ENCODE measurements at places on chromosomes 5 and 9. TPM values are rescaled to one million over a fixed set of nuclear protein-coding genes. Genes with fewer than 3 reads are reported as not detected.

DNA sequence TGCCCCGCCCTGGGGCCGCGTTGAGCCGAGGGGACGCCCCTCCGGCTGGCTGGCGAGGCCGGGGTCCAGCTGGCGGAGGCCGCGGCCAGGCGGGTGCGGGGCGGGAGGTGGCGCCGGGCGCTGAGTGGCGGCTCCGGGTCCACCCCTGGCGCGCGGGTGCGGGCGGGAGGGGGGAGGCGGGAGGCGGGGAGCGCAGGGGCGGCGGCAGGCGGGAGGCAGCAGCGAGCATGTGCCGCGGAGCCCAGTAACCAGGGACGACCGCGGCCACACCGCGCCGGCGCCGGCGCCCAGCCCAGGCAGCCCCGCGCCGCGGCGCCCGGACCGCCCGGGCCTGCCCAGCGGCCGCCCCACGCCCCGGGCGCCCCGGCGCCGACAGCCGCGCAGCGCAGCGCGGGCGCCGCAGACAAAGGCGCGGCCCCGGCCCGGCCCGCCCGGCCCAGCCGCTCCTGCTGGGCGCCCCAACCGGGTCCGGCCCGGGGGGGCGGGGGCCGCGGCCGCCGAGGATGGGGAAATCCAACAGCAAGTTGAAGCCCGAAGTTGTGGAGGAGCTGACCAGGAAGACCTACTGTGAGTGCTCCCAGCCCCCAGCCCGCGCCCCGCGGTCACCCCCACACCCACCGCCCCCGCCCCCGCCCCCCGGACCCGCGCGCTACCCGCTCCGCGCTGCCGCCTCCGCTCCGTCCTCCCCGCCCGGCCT lies at the start of gene NCS1:
NCS1 (plus strand) TSS at position 244 of the 697 bp plus-strand sequence; CDS start at position 504, 260 bp downstream.
- DNase-seq = peak; percentile 23

DNA sequence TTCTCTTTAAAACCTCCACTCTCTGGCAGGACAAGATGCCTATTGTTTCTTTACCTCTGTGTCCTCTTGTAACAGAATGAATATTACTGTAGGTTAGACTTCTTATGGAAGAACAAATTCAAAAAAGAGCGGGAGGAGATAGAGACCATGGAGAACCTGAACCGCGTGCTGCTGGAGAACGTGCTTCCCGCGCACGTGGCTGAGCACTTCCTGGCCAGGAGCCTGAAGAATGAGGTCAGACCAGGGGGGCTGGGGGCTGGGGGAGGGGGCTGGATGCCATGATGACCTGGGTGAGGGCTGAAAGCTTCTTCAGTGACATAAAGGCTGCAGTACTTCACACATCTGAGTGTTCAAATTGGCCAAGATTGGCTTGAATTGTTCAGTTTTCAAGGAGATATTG lies 61.4 kb downstream of the CFAP90 start:
- DNase-seq = no peak

DNA sequence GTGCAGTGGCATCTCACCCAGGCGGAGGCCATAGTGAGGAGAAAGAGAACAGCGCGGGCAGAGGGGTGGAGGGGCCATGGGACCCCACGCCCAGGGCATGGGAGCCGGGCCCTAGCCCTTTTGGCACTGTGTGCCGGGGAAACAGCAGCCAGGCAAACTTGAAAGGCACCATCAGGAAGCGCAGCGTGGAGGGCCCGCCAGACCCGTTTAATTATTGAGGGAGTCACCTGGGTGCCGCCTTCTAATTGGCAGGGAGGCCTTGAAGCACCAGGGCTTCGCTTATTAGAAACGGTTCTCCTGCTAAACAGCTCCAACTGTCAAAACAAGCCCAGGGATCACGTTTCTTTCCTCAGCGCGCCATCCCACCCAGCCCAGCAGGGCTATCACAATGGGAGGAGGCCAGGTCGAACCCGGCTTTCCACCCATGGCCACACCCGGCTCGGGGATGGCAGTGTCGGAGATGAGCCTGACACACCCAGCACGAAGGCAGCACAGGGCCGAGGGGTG lies 104.6 kb upstream of the SARDH start:
- no peak for DNase-seq

GRCh38 chr9:3912280-3912679 lies 386.5 kb upstream of the RFX3 start:
- DNase-seq = no peak

DNA sequence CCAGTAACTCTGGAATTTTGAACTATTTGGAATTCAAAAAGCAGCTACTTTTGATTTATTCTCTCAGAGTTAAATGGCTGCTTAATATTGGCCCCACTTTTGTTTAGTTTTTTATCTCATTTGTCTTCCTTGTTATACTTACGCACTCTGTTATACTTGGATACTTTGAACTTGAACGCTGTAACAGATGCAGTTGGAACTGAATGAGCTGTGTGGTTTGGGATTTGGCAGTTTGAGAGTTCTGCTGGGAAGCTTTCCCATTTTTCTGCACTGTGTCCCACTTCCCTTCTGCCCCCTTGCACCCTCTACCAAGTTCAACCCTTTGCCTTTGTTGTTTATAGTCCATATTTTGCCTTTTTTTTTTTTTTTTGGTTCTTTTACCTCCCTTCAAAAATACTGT lies 3.8 kb downstream of the RHOBTB3 start:
- DNase-seq = no peak

- DNase-seq = no peak
Measured at GRCh38 chr9:115234094-115234493, 116.1 kb upstream of the TNC start.

DNA sequence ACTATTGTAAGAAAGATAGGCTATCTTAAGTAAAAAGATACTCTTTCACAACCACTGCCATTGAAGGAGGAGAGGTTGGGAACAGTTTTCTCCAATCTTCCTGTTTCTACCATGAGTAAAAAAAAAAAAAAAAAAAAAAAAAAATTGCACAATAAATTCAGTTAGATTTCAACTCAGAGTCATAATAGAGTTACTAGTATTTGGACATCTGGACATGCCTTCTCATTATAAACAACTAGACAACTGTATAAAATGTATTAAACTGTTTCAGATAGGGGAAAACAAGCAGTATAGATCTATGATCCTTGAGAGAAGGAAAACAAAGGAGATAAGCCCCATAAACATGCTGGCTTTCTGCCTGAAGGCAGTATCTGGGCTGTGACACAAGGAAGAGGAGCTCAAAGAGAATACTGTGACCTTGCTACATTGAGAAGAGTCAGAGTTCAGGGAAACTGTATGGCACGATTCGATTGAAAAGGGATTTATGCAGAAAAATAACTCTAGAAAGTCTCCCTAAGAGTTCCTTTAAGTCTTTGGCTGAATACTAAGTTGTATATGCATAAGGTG lies 249.2 kb upstream of the POU5F2 start:
- DNase-seq = no peak

GRCh38 chr9:6757132-6757455 lies 679 bp upstream of the KDM4C start:
- peak; percentile 59 for DNase-seq

GRCh38 chr9:93930070-93930469 lies 25.1 kb downstream of the BARX1 start:
- no peak for DNase-seq

DNA sequence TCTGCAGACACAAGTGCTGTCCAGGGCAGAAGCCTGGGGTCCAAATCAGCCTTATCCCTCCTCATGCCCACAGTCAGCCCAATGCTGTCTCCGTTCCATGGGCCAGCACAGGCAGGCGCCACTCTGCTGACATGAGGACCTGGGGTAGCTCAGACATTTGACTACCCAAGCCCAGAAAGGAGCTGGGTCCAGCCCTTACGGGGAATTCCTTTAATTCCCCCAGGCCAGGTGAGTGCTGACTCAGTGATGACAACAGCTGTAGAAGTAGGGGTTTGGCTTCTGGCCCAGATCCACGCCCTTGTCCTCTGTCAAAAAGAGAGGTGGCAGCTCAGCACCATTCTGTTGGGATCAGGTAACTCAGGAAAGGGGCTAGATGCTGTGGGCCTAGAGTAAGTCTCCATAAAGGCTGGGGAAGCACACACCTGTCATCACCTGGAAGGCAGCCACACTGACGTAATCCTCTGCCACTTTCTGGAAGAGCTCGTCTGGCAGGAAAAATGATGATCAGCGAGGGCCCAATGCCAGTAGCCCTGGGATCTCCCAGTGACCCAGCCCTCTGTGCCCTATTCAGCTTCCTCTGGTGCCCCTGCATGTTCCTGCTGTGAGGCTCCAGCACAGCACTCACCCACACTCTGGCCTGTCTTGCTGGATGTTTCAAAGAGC lies 1.9 kb downstream of the RAB24 start:
- DNase-seq = no peak

GRCh38 chr9:69036309-69036708 lies 757 bp downstream of the FXN start:
- no peak for DNase-seq

- DNase-seq = no peak
Measured at GRCh38 chr5:158086856-158087255, 227.9 kb upstream of the CLINT1 start.

GRCh38 chr9:2234371-2234893 lies 219.3 kb downstream of the SMARCA2 start:
- no peak for DNase-seq

Gene CNTLN
- polyA plus RNA-seq = 0.10 TPM

Gene RNF183
- not detected for polyA plus RNA-seq

Gene NIM1K
- polyA plus RNA-seq = not detected

Gene PTPRD
- polyA plus RNA-seq = not detected

Gene TNFSF15
- not detected for polyA plus RNA-seq
